NCI-H460 (cell line): ENCODE measurements at places on chromosomes 3 and 15.

DNA sequence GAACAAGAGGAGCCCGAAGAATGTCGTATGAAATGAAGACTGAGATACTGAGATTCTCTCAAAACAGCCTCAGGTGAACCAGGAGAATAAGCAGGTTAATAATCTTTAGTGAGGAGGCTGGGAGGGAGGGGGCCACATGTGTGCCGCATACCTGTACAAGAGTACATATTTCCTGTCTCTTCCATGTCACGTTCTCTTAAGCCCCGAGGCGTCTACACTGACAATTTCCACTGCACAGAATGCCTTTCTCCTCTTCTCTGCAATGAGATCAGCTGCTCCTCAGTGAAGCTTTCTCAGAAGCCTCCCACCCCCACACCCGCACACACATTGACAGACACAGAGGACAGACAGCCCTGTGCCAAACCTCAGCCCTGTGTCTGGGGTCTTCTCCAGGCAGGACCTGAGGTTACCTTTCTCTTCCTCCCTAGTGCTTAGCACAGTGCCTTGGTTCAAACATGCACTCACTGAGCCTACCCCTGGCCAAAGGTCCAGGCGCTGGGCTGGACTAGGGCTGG is 55.4 kb downstream of the PDZRN3 start:
- DNase-seq, result no peak

DNA sequence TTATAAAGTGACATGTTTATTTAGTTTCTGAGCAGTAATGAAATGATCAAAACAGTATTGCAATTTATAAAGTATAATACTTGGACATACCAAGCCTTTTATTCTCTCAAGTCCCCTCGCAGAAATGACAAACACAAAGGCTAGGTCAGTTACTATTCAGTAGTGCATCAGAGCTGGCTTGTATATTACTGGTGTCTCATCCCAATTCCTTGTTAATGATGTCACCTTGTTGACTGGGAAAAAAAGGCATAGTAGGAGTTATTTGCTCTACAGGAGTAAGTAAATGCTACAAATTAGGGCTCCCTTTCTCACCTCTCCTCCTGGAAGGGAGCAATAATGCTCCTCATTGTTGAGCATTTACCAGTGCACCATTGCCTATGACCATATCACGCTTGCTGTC is 317.6 kb downstream of the CHL1 start:
- DNase-seq, result peak; percentile 9

GRCh38 chr3:72186400-72186855 is 401.5 kb upstream of the PROK2 start:
- DNase-seq, result no peak

DNA sequence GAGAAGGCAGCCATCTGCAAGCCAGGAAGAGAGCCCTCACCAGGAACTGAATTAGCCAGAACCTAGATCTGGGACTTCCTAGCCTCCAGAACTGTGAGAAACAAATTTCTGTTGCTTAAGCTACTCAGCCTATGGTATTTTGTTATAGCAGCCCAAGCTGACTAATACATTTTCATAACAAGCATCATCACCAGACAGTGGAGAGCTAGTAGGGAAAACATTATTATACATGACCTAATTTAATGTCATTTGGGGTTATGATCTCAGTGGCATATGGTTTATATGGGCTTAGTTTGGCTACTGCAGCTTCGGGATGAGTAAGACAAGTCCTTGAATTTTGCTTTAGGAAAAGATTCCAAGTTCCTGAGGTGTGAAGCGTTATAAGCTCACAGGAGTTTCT is 35.6 kb downstream of the LNP1 start:
- DNase-seq, result no peak

GRCh38 chr15:49830391-49830790 is 209.5 kb downstream of the DTWD1 start:
- DNase-seq, result peak; percentile 52

DNA sequence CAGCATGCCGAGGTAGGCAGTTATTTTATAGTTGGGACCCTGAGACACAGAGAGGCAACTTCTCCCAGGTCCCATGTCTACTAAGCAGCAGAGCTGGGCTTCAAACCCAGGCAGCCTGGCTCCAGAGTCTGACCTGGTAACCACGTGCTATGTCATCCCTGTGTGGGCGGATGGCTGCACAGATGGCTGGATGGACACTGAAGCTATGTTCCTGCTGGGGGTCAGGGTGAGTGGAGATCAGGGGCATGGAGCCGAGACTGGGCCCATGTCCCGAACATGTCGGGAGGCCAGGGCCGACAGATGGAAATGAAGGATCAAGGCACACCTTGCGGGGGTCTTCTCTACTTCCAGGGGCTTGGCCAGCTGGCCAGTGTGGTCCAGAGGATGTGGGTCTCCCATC is 9.3 kb upstream of the FBLN2 start:
- DNase-seq, result no peak

DNA sequence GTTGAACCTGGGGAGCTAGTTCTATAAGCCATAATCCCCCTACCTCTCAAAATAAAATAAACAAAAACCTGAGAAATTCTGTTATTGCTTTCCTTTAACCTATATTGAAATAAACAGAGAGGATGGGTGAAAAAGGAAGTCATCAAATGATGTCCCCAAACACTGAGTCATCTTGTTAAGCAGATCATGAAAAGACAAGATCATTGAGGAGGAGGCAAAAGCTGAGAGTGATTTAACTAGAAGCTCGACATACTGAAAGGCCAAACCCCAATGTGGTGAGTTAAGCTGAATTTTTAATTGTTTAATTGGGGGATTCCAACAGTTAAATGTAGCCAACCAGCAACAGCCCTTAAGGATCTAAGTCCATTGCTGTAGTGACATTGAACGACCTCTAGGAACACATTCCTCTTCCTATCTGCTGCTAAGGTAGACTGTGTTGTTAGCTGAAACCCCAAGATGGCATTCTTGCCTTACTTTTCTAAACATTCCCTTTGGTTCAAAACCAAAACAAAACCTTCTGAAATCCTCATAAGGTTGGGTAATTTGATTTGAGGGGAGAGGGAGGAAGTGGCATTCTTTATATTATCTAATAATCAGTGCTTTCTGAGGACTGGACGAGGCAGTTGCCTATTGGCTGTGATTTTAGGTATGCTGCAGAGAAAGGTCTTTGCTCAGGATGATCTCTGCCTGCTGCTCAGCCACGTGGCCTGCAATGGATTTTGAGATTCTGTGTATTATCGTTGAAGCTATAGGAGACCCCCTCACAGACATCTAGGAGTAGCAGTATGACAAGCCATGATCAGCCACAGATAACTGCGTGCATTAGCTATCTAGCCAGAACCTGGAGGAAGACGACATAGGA is 62.7 kb upstream of the BNIP2 start:
- peak; percentile 28 for DNase-seq

DNA sequence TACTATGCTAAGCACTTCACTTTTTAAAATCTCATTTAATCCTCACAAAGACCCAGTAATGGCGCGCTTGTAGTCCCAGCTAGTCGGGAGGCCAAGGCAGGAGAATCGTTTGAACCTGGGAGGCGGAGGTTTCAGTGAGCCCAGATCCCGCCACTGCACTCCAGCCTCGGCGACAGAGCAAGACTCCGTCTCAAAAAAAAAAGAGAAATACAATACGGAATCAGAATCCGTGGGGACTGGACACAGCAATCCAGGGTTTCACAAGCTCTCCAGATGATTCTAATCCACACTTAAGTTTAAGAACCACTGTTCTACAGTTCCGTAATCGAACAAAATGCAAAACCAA is 426 bp upstream of the SUMF1 start:
- no peak for DNase-seq

DNA sequence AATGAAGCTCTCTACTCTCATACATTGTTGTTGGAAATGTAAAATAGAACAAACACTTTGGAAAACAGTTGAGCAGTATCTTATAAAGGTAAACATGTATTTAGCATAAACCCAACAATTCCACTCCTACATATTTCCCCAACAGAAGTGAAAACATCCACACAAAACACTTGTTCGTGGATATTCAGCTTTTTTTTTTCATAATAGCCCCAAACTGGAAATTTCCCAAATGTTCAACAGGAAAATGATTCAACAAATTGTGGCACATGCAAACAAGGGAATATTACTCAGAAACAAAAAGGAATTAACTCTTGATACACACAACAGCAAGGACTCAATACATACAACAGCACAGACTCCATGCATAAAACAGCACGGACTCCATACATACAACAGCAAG is 28.5 kb downstream of the RFTN1 start:
- DNase-seq, result no peak

DNA sequence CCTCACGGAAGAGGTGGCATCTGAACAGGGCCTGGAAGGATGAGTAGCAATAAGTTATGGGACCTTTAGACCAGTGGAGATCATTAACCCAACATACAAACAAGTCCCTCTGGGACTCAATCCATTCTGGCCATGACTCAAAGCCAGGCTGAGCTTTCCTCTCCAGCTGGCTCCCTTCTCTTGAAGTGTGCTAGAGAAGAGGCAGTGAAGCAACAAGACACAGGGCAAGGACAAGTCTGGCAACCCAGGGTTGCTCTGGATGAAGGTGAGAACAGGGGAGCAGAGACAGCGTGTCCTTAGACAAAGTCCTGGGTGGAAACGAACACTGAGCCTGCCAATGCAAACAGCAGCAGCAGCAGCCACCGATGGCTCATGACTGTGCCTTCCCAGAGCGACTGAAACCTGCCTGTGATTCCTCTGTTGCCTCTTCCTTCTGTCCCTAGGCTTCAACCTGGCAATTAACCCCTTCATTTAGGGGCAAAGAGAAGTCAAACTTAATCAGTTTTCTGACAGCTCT is 86.8 kb downstream of the BDH1 start:
- DNase-seq, result no peak

DNA sequence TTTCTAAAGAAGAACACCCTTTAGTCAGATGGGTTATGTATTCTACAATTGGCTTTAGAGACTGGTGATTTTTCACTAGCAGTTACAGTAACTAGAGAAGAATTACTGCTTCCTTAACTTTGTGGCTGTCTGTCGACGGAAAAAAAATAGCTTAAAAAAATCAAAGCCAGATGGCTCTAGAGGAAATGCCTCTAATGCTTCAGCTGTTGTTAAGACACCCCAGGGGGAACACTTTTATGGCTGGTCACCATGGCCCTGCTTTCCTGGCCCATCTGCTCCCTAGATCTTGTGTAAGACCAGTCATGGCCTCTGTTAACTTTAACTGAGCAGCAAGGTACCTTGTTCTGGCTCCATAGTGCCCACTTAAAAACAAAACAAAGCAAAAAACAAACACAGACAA is 198.6 kb upstream of the PLSCR5 start:
- DNase-seq, result no peak

DNA sequence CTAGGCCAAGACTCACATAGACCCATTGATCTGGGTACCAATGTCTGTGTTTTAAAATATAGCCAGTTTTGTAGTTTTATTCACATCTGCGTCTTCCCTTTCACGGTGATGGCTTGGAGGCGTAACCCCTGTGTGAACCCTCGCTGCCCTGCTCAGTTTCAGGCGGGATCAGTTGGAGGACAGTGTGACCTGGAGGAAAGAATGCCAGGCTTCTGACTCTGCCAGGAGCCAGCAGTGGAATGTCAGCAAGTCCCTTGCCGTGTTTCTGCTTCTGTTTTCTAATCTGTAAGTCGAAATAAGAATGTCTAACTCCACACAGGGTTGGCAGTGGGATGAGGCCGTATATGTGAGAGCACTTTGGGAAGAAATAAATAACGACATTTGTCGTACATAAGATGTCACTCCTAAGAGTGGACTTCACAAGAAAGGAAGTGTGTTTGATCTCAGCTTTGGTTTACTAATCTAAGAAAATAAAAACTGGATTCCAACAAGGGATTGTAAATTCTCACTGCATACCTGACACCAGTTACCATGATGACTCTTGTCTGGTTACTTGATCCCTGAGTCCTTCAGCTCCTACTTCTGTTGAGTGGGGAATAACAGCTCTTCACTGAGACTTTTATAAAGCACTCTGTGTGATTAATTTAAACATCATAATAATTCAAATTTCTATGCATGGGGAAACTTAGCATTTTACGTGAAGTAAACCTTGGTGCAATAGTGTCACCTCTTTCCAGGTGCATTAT is 6.3 kb upstream of the CA12 start:
- DNase-seq, result peak; percentile 30

DNA sequence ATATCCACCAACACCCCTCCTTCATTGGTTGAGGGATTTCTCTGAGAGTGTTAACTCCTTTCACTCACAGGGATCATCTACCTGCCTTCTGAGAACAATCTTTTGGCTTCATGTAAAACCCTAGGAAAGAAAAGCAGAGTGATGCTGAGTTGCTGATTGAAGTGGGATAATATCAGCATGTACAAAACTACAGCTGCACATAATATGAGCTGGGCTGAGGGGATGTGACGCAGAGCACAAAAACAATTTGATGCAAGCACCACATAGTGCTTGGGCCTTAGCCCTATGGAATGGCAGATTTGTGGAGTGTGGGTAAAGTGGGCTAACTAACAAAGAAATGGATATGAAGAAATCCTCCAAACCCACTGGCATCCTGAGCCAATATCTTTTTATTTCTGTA is 267.6 kb upstream of the KCNH8 start:
- DNase-seq, result no peak

GRCh38 chr15:75307778-75308390 is 25.2 kb downstream of the GOLGA6D start:
- DNase-seq, result peak; percentile 34

DNA sequence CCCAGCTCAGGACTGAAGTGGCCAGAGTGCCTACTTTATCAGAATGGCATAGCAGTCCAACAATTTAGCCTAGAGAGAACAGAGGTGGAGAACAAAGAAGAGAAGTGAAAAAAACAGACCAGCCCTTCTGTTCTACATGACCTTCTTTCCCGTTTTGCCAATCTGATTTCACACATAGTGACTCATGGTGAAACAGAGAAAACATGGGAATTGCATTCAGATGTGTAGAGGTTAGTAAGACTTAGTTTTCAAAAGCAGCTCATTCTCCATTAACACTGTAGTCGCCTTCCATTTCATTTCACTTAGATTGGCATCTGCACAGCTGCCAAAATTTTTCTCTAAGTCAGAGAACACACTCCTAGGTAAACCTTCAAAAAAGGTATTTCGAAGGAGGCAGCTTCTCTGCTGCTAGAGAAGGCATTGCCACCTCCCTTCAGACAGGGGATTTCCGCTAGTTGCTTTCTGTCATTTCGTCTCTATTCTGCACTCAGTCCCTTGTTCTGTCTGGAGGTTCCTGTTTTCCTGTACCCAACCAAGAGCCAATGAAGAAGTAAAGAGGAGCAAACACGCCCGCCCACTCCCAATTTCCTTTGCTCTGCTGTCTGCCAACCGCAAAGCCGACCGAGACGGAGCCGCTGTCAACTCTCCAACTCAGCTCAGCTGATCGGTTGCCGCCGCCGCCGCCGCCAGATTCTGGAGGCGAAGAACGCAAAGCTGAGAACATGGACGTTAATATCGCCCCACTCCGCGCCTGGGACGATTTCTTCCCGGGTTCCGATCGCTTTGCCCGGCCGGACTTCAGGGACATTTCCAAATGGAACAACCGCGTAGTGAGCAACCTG is at the start of gene ARL6IP5:
TSS of gene ARL6IP5 (plus strand) at position 612 of the 842 bp plus-strand sequence. CDS start at position 723, 111 bp downstream.
- DNase-seq, result peak; percentile 86

DNA sequence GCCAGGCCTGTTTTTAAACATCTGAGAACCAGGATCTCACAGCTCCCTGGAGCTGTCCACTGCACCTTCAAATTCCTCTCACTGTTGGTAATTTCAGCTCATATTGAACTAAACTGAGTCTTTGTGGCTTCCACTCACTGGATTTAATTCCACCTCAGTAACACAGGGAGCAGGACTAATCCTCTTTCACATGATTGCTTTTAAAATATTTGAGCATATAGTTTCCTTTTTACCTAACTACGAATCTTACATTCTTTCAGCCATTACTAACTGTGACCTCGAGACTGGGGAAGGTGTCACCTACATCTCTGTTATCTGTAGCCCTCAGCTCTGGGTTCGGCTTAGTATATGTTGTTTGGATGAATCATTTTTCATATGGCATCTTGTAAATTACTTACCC is 194.3 kb upstream of the C2CD4B start:
- DNase-seq, result no peak

GRCh38 chr3:129602730-129603560 is 3.5 kb downstream of the PLXND1 start:
- DNase-seq, result no peak
